ENCODE measurements at places on chromosomes 6 and 20.

GRCh38 chr6:36346486-36347273 lies 10.0 kb upstream of the BNIP5 start:
- DNase-seq = no peak

- DNase-seq = no peak
Measured at GRCh38 chr20:50317609-50318008, 127.0 kb downstream of the CEBPB start.

- DNase-seq = no peak
Measured at GRCh38 chr6:159109391-159109790, 59.8 kb upstream of the FNDC1 start.

DNA sequence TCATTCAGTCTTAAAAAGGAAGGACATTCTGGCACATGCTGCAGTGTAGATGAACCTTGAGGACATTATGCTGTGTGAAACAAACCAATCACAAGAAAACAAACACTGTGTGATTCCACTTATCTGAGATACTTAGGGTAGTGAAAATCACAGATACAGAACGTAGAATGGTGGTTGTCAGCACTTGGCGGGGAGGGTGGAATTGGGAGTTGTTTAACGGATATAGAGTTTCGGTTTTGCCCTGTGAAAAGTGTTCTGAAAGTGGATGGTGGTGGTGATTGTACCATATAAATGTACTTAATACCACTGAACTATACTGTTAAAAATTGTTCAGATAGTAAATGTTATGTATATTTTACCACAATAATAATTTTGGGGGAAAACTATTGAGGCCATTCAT lies 18.4 kb downstream of the KAT14 start:
- peak; percentile 56 for DNase-seq

DNA sequence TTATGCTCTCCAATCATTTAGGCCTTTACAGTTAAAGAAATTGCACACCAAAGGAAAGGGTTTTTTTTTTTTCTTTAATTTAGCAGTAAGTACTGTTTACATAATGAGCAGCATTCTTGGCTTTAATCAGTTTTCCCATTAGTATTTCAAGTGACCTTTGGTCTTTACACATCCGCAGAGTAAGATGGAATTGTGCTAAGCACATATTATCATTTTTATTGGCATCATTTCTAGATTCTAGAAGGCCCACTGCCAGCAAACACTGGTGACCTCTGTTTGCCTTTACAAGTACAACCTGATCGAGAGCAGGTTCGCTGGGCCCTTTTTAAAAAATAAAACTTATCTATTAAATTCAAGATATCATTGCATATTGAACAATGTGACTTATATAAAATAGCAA lies 104.3 kb downstream of the ADGRG6 start:
- no peak for DNase-seq

DNA sequence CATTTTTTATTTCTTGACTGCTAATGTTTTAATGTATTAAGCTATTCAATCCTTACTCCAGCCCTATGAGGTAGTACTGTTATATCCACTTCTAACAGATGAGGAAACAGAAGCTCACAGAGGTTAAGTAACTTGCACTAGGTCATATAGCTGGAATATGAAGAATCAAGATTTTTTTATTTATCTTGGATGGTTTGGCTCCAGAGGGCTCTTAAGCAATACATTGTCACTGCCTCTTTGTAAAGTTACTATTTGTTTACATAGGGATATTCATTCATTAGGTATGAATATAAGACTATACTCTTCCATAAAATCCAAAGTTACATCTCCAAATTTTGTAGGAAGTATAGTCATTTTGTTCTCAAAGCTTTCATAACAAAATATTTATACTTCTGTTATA lies 113.8 kb downstream of the LAMP5 start:
- DNase-seq = no peak

DNA sequence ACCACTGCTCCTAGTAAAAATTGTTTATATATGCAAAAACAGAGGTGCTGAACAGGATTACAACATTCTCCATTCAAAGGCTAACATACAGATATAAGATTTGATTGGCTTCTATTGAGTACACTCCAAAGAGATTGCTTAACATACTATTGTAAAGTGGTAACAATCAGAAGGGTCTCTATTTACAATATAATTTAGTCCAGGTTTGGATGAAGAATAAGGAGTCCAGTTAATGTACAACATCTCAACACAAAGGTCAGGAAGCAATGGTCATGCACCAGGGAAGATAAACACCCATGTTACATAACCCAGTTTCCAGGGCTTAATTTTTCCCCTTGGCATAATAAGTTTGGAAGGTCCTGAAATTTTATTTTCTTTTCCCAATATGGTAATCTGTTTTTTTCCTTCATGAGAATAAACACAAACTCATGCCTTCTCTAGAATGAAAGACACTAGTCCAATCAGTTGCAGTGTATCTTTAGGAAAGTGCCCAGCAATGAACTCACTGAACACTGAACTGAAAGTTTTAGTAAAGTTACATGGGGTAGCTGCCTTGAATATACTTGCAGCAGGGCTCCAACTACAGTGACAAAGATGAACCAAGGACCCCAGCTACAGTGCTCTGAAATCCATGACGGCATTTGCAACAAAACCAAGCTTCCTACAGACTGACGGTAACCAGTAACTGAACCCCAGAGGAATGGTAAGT lies 255.3 kb upstream of the GJE1 start:
- DNase-seq = no peak

- no peak for DNase-seq
Measured at GRCh38 chr6:35046103-35046502, 95.0 kb downstream of the TCP11 start.

GRCh38 chr20:61053889-61054288 lies 198.2 kb upstream of the CDH4 start:
- DNase-seq = no peak

GRCh38 chr6:148445620-148446019 lies 103.0 kb downstream of the SASH1 start:
- DNase-seq = no peak

- DNase-seq = no peak
Measured at GRCh38 chr6:11155589-11155988, 44.1 kb upstream of the ERVFRD-1 start.

DNA sequence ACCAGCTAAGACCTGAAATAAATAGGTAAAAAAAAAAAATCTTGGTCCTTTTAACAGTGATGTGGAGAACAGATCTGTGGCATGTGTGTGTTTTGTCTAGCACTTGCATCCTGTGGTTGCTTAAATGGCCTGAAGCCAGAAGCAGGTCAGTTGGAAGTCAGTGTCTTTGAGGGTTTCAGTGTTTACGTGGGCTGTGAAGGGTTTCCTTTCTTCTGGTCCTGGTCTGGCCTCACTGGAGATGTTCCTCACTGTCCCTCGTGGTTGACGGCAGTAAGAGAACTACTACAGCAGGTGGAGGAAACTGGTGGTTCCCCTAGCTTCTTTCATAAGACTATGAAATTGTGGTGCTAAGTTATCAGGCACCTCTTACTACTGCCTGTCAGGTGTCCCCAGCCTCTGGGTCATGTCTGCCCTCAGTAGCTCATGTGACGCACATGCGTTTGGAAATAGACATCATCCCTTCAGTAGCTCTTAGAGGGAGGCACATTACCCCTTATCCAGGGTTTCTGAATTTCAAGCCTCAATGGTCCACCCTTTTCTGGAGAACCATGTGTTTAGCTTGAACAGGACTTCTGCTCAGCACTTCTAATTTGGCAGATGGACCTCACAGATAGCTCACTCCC lies 59.4 kb upstream of the SCP2D1 start:
- DNase-seq = peak; percentile 92

DNA sequence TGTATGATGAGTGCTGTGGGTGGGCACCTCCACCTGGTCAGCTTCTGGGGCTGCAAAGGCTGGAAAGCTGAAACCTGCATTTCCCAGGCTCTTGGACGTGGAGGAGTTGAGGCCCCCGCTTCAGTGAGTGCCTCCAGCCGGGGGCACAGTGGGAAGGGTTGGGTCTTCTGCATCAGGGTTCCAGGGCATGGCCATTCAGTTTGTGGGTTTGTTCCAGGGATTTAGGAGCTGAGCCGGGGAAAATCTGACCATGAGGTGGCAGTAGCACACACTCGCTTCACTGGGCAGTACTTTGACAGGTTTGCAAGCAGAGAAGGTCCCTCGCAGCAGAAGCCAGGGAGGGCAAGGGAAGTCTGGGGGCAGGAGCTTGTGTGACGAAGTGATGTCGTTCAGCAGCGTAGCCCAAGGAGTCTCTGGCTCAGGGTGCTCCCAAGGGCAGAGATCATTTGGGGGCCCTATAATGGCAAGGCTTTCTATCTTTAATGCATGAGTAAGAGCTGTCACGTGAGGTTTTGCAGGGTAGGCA lies 69.5 kb upstream of the SULF2 start:
- DNase-seq = peak; percentile 33

- DNase-seq = no peak
Measured at GRCh38 chr6:1858196-1858595, 248.5 kb downstream of the FOXC1 start.

DNA sequence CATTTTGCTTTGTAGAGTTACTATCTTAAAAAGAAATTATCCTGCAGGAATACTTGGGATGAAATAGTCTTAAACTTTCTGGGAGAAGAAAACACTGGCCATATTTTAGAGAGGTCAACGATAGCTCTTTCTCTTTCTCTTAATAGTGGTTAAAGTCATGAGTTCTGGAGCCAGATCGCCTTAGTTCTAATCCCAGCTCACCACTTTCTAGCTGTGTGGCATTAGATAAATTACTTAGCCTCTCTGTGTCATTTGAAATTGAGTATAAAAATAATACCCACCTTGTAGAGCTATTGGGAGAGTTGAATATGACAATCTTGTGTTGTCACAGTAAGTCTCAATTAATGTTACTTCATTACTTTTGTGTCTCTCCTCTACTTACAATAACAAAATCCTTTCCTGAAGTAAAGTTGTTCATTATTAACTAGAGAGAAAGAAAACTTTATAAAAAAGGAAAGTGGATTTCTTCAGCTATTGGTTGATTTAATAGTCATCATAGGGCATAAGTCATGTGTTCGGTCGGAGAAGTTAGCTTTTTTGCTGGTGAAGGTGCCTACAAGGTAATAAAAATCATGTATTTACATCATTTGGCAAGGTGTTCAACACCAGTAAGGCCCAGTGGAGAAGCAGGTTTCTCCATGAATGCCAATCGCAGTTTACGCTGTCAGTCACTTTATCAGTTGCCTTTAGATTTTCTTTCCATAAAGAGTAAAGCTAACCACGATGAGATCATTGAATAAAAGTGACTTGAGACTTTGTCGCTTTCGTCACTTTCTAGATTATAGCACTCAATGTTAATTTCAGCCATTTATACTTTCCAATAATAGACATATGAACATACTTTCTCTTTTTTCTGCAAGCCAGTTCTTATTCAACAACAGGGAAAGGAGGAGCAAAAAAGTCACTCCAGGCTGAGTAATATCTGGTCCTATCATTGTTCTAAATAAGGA lies 2.0 kb downstream of the NEDD9 start:
- no peak for DNase-seq

- DNase-seq = no peak
Measured at GRCh38 chr6:149026530-149026942, 279.7 kb downstream of the UST start.

- DNase-seq = no peak
Measured at GRCh38 chr6:65081756-65082155, 625.3 kb downstream of the EYS start.

DNA sequence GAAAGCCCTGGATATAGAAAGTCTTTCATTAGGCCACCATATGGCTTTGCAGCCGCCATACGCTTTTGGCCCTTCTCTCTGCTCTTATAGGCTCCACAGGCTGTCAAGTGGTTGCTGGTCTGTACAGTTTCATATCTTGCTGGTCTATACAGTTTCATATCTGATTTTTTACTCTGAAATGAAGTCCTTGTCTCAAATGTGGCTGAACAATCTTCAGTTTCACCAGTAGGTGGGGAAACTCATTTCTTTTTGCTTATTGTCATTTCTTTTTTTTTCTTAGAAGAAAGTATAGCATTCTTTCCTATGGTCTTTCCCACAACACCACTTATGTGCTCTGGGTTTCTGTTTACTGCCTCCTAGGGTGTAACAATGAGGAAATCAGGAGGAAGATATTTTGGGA lies 771.4 kb upstream of the MMS22L start:
- peak; percentile 53 for DNase-seq

GRCh38 chr20:38228436-38228835 lies 32.1 kb downstream of the KIAA1755 start:
- no peak for DNase-seq

- no peak for DNase-seq
Measured at GRCh38 chr20:50380697-50381040, 129.5 kb upstream of the PTPN1 start.

DNA sequence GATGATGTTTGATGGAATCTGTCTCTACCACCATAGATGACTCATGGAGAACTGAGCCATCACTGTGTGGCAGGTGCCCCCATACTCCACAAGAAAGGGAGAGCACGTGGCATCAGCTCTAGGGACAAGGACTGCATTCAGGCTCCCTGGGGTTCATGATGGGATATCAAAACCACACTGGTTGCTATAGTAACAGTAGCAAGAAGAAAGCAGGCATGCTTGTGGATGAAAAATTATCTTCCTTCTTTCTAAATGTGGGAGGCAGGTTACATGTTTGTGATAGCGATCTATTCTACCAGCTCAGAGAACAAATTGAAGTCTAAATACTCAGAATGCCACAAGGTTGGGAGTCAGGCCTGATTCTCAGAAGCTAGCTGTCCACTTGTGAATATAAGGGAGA lies 224.2 kb downstream of the ARHGAP18 start:
- DNase-seq = no peak

DNA sequence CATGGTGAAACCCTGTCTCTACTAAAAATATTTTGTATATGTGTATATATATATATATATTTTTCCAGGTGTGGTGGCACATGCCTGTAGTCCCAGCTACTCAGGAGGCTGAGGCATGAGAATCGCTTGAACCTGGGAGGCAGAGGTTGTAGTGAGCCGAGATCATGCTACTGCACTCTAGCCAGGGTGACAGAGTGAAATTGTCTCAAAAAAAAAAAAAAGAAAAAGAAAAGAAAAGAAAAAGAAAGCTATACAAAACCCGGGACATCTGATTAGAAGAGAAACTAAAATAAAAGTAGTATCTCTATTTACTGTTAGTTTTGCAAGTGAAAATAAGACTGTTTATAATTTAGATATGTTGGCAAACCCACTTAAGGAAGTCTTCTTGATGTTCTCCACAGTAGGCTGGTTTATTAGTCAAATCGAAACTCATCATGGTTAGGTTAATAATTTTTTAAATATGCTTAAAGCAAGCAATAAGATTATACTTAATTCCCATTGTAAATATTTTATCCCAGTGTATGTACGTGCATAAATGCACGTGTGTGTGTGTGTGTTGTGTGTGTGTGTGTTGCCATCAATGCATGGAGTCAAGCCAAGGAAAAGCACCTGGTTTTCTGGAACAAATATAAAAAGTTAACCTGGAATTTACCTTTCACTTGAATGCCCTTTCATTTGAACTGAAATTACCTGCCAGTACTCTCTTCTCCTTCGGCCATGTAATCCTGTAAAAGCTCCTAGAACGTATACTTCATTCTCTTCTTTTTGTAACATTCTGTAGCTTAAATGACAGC lies 7.1 kb downstream of the VNN2 start:
- DNase-seq = no peak

DNA sequence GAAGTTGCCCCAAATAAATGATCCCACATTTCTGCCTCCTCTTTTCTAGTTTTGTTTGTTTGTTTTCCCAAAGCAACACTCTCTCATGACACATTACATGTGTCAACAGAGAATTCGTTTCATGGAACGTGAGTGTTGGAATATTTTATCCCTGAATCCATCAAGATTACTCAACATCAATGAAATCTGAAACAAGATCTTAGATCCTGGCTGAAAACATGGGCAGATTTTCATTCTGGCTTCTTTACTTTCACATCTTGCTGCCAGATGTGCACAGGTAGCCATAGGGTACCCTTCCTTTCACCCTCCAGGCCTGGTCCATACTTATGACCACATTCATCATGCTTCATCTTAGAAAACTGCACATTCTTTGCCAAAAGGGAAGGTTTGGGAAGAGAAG lies 347.0 kb downstream of the DOK5 start:
- DNase-seq = no peak
